Stimulated activated CD4-positive, alpha-beta T cell treated with anti-CD3 and anti-CD28 coated beads, Interleukin-4, amount 100 ng/mL, for 1 hour (primary cell): ENCODE measurements at places on chromosomes 16 and 17.

- no peak for DNase-seq
Measured at GRCh38 chr17:59494757-59495368, 70.5 kb upstream of the DHX40 start.

GRCh38 chr17:42288803-42289610, 709 bp downstream of the STAT5A start:
- DNase-seq = peak; percentile 74

DNA sequence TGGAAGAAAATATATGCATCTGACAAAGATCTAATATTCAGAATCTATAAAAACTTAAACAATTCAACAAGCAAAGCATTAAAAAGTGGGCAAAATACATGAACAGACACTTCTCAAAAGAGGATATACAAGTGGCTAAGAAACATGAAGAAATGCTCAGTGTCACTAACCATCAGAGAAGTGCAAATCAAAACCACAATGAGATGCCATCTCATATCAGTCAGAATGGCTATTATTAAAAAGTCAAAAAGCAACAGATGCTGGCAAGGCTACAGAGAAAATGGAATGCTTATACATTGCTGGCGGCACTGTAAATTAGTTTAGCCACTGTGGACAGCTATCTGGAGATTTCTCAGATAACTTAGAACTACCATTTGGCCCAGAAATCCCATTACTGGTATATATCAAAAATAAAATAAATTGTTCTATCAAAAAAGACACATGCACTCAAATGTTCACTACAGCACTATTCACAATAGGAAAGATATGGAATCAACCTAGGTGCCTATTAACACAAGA, 179.5 kb downstream of the PCTP start:
- DNase-seq = no peak

GRCh38 chr17:72561266-72561665, 440.4 kb downstream of the SOX9 start:
- DNase-seq = no peak

GRCh38 chr16:66961914-66962313, 848 bp downstream of the CES3 start:
- no peak for DNase-seq

GRCh38 chr17:58318627-58319172, 9.9 kb downstream of the TSPOAP1 start:
- no peak for DNase-seq

DNA sequence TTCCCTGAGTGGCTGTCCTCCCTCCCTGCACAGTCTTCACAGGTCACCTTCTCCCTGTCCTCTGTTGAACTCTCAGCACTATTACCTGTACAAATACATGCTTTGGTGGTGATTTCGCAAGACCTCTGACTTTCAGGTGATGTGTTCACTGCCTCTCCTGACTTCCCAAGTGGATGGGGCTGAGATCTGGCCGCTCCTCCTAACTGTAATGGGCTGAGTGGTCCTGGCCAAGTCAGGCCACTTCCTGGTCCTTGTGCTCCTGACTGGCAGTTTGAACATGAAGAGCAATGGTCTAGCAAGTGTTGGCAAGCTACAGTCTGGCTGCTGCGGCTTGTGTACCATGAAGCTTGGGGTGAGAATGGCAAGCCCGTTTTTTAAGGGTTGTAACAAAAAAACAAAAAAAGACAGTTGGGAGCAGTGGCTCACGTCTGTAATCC, 11.7 kb upstream of the TMED6 start:
- no peak for DNase-seq

GRCh38 chr17:4443476-4443875, 9.7 kb downstream of the SPNS3 start:
- no peak for DNase-seq

DNA sequence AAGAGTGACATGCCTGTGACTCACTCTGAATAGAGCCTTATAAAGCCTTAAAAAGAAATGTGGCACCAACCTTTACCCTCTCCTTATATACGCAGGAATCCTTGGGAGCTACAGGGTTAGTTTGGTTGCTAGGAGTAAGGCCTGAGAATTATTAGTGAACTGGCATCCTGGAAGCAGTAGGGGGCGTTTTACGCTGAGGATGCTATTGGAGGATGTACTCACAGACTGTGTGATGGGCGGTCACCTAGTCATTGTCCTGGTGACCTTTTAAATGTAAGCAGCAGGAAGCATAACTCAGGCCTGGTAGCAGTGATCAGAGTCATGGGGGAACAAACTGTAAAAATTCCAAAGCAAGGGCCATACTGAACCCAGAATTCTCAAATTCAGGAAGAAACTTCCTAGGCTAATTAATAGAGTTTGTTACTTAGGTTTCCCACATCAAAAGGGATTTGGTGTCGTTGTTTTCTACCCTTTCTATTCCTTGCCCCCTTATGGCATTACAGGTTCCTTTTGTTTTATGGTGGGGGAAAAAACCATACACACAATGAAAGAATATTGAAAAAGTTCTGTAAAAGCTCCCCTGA, 153.8 kb downstream of the SNX11 start:
- no peak for DNase-seq

GRCh38 chr16:5607169-5607568, 509.6 kb upstream of the EEF2KMT start:
- DNase-seq = no peak
